Peyer's patch (tissue), 4 donors: ENCODE measurements at places on chromosomes 13 and 19.

DNA sequence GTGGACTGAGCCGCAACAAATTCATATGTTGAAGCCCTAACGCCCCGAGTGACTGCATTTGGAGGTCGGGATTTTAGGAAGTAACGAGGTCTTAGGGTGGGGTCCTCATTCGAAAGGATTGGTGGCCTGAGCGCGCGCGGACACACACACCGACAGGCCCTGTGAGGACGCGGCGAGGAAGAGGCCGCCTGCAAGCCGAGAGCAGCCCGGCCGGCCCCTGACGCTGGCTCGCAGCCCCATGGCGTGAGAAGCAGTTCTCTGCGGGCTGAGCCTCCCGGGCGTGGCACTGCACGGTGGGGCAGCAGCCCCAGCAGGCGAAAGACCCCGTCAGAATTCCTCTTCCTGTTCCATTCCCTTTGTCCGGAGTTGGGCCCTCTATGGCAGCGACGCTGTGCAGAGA is 131.2 kb downstream of the CRYL1 start:
- no peak for DNase-seq

DNA sequence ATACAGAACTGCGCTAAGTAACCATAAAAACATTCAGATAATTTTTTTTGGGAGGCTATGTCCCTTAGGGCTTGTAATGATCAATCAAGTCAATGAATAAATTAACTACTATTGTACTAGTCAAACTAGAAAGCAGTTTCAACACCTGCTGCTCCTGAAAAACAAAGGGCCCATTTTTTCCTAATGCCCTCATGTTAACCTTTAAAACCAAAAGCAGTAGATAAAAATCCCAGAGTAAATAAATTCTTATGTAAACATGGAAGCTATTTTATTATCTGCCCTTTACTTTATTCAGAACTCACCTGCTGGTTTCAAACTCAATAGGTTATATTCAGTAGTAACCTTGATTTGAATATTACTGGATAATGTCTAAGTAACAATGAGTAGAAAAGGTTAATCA is 159.5 kb upstream of the STARD13 start:
- no peak for DNase-seq

- no peak for DNase-seq
Observed at GRCh38 chr19:43372462-43372861, 19.0 kb downstream of the CD177 start.

- no peak for DNase-seq
Observed at GRCh38 chr13:37338726-37339385, 233.4 kb upstream of the CSNK1A1L start.

- no peak for DNase-seq
Observed at GRCh38 chr13:24254146-24254841, 55.1 kb upstream of the C1QTNF9 start.

GRCh38 chr13:46687810-46688209 is 109.2 kb downstream of the ESD start:
- DNase-seq, result no peak

DNA sequence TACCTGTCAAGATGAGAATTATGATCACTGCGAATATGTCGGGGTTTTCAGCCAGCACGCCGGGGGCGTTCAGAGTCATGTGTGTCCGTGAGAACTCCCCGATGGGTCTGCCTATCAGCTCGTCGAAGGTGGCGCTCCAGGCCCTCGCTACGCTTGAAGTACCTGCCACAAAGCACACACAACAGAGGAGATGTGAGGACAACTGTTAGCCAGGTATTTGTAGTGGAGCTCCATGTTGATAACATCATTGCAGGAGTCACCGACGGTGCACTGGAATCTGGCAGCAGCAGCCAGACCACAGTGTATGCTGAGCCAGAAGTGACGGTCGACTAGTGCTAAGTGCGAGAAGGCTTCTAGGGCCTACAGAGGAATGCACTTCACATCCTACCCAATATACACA is 62.7 kb downstream of the SLC7A1 start:
- DNase-seq, result no peak

- no peak for DNase-seq
Observed at GRCh38 chr13:36986462-36987240, 12.5 kb downstream of the ALG5 start.

GRCh38 chr19:31570718-31571117 is 221.5 kb upstream of the TSHZ3 start:
- DNase-seq, result no peak

- no peak for DNase-seq
Observed at GRCh38 chr13:34757441-34757840, 184.6 kb upstream of the NBEA start.

DNA sequence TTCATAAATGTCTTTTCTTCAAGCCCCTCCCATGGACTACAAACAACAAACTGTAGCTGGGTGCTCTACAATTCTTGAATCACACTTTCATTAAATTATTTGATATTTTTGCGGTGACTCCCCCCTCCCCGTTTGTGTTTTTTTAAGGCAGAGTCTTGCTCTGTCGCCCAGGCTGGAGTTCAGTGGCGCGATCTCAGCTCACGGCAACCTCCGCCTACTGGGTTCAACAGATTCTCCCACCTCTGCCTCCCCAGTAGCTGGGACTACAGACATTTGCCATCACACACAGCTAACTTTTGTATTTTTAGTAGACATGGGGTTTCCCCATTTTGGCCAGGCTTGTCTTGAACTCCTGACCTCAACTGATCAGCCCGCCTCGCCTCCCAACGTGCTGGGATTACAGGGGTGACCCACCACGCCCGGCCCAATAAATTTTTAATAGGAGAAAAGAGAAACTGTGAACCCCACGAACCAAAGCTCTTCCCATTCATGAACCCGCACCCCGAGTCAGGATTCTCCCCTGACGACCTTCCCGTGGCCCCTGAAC is 703 bp downstream of the ZNF506 start:
- no peak for DNase-seq
